CD8-positive, alpha-beta memory T cell (primary cell): ENCODE measurements at places on chromosomes 1 and 21. TPM values are rescaled to one million over a fixed set of nuclear protein-coding genes. Genes with fewer than 3 reads are reported as not detected.

DNA sequence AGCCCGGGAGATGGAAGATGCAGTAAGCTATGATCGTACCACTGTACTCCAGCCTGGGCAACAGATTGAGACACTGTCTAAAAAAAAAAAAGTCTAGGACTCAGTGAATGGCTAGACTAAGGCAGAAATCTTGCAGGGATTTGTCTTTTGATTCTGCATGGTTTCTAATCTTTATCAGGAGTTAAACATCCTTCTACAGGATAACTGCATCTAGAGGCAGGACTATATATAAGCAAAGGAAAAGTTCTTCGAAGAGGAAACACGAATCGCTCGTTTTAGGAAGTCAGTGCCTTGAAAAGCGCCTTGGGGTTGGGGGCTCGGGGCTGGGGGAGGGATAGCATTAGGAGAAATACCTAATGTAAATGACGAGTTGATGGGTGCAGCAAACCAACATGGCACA, 602 bp upstream of the UFC1 start:
- peaks cover 11% of the 10 kb centered on the region for H3K4me1 ChIP-seq
- no peak for DNase-seq
- H3K4me3 ChIP-seq = peak overlapping the region; percentile 87
- no peaks in the 10 kb centered on the region for H3K36me3 ChIP-seq
- peak overlapping the region; percentile 98 for H3K27ac ChIP-seq

GRCh38 chr1:15038232-15039016, 115.1 kb upstream of the TMEM51 start:
- no peak overlapping the region for H3K4me3 ChIP-seq
- H3K27ac ChIP-seq = no peak overlapping the region
- H3K4me1 ChIP-seq = no peaks in the 10 kb centered on the region

Gene MPL
- not detected for total RNA-seq

Gene GSTM5
- not detected for total RNA-seq
